ENCODE measurements at places on chromosomes 4 and X.

- DNase-seq: no peak
Measured at GRCh38 chr4:104919406-104919805, 227.3 kb upstream of the TET2 start.

DNA sequence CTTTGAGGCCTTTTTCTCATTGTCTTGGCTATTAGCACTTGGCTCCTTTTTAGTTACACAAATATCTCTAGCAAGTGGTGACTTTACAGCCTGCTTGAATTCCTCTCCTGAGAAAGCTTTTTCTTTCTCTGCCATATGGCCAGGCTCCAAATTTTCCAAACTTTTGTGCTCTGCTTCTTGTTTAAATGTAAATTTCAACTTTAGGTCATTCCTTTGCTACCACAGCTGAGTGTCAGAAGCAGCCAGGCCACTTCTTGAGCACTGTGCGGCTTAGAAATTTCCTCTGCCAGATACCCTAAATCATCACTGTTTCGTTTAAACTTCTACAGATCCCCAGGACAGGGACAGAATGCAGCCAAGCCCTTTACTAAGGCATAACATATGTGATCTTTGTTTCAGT is 222.4 kb downstream of the FBXO8 start:
- DNase-seq: no peak

GRCh38 chr4:152156442-152156841 is 379.4 kb downstream of the FBXW7 start:
- DNase-seq: no peak

DNA sequence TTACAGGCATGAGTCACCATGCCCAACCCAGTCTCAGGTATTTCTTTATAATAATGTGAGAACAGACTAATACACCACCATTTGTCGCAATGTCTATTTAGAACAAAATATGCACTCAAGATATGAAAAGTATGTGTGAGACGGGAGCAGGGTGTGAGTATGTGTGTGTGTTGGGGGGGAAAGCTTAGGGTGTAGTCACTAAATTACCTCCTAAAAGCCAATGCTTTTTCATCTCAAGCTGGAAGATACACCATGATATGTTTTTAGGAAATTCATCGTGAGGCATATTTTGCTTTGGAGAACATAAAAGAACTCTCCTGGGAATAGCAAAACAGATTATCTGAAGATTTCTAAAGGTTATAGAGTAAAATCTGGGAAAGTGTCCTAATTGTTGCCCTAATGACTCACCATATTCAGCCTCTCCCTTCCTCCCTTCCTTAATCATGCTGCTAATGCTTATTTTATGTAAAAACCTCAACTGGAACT is 262.7 kb downstream of the PDHA2 start:
- no peak for DNase-seq

DNA sequence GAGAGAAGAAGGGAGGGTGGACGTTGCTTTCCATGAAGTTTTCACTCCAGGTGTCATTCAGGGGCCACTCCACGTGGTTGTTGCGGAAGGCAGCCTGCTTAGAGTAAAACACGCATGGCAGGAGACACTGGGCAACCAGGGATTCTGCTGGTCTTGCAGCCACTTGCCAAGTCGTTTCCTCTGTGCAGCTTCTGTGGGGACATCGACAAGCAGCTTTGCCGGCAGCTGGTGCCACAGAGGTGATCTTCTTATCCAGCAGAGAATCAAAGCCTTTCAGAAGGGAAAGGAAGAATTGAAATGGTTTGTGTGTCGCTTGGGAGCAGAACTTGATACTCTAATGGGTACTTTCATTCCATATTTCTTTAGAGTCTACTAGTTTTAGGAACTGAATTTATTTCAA is 867.1 kb upstream of the TENM3 start:
- DNase-seq: no peak

DNA sequence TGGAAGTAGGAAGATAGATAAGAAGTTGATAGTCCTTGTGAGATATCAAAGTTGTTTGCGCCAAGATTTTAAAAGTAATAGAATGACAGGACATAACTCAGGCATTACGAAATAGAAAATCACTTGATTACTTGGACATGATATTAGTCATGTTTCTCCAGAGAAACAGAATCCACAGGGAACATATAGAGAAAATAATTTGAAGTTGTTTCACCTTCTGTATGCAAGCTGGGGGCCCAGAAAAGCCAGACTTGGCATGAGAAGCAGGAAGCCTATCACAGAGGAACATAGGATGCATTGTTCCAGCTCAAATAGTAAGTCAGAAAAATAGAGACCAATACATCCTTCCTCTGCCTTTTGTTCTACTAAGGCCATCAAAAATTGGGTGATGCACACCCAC is 715.9 kb downstream of the TECRL start:
- no peak for DNase-seq

DNA sequence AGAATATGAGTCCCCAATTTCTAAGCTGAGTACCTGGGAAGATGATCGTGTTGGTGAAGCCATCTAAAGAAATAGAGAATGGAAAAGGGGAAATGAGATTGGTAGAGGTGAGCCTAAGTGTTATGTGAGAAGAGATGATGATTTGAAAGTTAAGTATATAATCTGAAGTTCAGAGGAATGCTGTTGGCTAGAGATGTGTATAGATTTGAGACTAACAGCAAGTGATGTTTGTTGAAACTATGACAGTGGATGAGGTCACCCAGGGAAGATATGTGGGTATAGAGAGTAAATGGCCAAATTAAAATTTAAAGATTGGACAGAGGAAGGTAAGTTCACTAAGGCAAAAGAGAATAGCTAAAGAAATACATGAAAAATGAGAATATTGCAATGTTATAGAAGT is 324.2 kb downstream of the MAPK10 start:
- no peak for DNase-seq

DNA sequence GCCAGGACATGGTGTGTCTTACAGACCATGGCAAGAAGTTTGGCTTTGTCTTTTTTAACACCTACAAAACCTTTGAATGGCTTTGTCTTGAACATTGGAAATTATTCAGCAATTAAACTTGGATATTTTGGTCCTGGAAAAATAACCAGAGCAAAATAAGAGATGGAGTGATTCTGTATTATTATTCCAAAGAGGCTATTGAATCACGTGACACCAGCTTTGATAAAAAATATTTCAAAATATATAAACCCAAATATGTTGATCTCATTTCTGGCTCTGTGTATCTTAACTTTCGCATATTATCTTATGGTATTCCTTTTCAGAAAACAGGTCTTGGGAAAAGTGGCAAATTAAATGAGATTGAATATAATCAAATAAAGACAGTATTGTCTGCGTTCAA is 32.6 kb upstream of the GIMD1 start:
- DNase-seq: no peak

DNA sequence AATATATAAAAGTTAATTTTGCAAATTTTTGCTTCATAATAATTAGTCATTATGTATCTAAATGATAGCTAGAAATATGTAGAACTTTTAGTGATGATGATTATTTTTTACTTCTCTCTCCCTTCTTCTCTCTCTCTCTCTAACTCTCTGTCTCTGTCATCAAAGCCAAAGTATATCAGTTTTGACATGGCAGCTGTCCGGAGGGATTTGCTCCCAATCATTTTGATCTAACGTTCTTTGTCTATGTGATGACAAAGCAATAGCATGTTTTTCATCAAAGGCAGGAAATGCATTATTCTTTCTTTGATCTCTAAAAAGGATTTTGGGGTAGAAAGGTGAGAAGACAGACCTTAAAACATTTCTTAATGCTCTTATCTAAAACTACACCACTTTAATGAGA is 402.1 kb downstream of the PDGFC start:
- no peak for DNase-seq

DNA sequence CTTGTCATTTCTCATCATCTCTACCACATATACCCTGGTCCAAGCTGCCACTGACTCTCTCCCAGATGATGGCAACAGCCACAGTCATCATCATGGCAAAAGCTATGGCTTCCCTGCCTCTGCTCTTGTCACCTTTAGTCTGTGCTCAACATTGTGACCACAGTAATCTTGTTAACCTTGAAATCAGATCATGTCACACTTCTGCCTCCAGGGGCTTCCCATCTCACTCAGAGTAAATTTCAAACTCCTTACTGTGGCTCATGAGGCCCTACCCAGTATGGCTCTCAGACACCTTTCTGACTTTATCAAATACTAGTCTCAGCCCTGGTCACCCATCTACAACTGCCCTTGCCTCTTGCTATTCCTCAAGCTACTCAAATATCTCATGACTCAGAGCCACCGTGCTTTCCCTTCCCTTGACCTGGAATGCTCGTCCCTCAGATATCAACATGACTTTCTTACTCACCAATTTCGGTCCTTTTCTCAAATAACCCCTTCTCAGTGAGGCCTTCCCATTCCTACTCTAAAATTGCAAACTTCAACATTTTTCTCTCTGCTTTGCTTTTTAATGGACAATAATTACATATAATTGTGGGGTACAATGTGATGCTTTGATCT is 41.1 kb upstream of the STIM2 start:
- DNase-seq: no peak

GRCh38 chr4:38868059-38868960 is 704 bp downstream of the FAM114A1 start:
- peak; percentile 41 for DNase-seq

- DNase-seq: no peak
Measured at GRCh38 chr4:10898072-10898471, 213.5 kb upstream of the CLNK start.

DNA sequence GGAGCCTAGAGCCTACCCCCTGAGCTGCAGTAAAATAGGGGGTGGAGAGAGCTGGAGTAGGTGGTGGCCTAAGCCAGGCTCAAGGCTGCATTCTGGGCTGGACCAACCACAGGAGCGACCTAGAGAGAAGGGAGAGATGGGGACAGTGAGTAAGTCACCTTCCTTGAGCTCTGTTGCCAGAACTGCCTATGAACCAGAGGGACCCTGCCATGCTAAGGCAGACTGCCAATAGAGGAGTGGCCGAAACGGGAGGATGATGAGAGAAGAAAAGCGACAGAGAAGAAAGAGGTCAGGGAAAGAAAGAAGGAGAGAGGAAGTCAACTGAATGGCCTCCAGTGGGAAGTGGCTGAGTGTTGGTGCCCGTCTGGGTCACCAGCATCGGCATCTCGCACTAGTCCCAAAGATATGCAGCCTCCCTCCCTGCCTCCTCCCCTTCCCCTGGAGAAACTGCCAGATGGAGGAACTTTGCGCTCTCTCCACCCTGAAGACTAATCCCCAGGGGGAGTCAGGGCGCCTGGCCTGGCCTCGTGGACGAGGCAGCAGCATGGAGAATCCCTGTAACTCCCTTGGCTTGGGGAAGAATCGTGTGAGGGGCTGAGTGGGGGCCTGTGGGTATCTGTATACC is 28.8 kb downstream of the ELF4 start:
- no peak for DNase-seq

DNA sequence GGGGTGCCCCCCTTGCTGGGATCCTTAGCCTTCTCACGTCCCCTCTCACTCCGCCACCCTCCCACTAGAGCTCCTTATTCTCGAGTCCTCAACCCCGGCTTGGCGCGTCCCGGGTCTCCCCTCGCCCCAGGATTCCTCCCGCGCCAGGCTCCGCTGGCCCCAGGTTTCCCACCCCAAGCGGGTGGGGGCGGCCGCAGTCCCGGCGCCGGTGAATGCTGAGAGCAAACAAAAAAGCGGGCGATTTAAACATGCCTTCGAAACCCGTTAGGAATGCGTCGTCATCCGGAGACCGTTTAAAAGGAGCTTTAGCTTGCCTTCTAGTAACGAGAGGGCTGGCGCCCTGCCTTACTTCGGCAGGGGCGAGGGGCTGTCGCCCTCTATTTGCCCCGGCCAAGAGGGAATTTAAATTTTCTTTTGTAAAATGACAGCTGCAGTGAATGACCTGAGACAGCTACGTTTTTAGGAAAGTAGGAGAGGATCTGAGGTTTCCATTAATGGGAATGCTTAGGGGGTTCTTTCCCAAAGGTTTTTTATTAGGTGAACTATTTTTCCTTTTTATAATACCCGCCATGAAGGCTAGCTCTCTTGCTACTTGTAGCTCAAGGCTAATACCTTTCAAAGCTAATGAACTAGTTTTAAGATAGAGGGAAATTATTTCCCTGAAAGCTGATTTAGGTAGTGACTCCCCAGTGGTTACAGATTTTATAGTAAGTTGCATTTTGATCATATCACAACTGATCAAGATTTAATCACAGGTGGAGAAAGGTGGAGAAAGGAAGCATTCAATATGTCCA is 3.1 kb downstream of the JADE1 start:
- peak; percentile 38 for DNase-seq

GRCh38 chr4:153093802-153094201 is 110.4 kb upstream of the TRIM2 start:
- no peak for DNase-seq

DNA sequence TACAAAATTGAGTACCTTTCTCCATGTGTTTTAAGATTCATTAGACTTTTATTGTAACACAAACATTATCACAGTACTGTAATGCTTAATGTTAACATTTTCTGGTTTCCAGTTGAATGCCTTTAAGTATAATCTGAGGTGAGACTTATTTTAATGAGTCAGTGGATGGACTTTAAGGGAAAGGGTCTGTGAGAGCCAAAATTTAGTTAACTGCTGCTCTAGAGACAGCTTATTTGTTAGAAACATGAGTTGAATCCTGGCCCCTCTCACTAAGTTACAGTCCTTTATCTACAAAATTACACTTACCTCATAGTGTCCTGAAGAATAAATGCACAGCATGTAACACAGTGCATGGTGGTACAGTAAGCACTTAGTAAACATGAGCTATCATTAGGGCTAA is 66.0 kb downstream of the PGRMC2 start:
- no peak for DNase-seq

DNA sequence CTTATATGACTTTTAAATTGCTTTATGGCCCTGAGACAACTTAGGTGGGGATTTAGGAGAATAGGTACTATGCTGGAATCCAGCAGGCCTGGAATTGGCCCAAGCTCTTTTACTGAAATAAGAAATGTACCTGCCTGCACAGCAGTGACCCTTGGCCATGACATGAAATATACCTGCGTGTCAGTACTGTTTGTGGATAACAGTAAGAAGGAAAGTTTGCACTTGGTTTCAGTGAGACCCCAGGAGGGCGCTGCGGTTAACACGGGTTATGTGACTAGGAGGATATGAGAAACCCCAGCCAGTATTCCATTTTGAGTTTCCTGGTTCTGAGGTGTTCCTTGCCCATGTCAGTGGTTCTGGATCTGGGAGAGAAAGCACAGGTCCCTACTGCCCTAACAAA is 5.3 kb downstream of the MTM1 start:
- DNase-seq: no peak
